ENCODE measurements at places on chromosomes 6 and 20.

DNA sequence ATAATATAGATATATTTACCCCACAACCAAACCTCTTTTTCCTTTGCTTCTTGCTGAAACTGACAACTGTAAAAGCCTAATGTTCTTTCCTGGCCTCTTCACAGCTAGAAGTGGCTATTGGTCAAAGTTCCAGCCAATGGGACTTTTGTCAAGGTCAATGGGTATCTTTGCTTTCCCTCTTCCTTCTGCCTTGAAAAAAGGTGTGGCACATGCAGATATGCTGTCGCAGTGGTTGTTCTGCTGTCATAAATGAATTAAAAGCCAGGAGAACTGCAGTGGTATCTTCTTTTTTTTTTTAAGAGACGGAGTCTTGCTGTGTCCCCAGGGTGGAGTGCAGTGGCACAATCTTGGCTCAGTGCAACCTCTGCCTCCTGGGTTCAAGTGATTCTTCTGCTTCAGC lies 29.9 kb downstream of the MAN1A1 start:
- DNase-seq: no peak

DNA sequence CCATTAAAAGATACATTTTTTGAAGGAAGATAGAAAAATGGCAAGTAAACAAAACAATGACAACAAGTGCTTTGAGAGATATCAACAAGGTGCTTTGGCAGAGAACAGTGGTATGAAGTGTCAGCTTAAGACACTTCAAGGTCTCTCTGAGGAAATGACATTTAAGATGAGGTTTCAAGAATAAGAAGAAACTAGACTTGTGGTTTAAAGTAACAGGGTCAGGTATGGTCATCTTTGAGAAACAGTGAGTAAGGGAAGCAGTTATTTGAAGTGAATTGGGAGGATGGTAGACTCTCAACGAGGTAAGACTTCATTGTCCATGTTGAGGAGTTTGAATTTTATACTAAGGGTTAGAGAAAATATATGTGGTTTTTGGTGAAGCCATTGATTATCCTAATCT lies 77.8 kb downstream of the SYCP2L start:
- DNase-seq: no peak

DNA sequence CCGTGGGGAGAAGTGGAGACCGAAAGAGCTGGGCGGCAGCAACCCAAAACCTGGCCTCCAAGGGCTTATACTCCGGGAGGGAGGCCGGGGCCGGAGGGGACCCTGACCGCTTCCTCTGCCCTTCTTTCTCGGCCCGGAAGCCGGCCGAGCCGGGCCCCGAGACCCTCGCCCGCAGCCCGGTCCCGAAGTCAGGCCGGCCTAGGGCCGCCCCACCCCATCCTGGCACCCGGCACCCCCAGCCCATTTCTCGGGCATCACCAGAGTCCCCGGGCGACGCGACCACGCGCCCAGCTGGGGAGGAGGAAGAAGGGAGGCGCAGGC lies 572 bp upstream of the ZDHHC14 start:
- DNase-seq: no peak

- no peak for DNase-seq
These were observed 37.1 kb downstream of the EYA2 start for GRCh38 chr20:46931699-46932098.

DNA sequence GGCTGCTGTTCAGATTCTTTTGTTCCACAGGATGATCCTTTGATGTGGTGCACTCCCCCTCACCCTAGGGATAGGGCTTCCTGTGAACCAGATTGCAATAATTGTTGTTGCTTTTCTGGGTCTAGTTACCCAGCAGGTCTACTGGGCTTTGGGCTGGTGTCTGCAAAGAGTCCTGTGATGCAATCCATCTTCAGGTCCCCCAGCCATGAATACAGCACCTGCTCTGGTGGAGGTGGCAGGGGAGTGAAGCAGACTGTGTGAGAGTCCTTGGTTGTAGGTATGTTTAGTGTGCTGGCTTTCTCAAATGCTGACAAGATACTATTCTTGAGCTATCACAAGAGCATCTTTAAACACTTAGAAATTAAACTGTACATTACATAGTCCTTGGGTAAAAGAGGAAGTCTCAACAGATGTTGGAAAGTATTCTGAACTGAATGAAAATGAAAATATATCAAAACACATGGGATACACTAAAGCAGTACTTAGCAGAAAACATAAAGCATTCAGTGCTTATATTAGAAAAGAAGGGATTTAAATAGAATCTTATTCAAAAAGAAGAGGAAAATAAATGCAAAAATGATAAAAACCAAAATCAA lies 49.1 kb upstream of the CCR6 start:
- DNase-seq: no peak
